ENCODE measurements at places on chromosomes 5 and 9. TPM values are rescaled to one million over a fixed set of nuclear protein-coding genes. Genes with fewer than 3 reads are reported as not detected.

The RASGRF2 gene
- total RNA-seq, result under 0.01 TPM

The IFNA21 gene
- not detected for total RNA-seq

The IL3 gene
- not detected for total RNA-seq

The CDH6 gene
- total RNA-seq, result not detected
